ENCODE measurements at places on chromosomes 12 and 14.

- peak; percentile 94 for DNase-seq
Observed at GRCh38 chr12:2877047-2877952, at the start of the genes FOXM1 and RHNO1. Gene FOXM1 (minus strand): TSS chr12:2877174. CDS start chr12:2874478, 2,696 bp downstream. Gene RHNO1 (plus strand): TSS chr12:2877223. CDS start chr12:2885367, 8,144 bp downstream.

- DNase-seq, result no peak
Observed at GRCh38 chr12:61701471-61701870, 558.7 kb upstream of the USP15 start.

DNA sequence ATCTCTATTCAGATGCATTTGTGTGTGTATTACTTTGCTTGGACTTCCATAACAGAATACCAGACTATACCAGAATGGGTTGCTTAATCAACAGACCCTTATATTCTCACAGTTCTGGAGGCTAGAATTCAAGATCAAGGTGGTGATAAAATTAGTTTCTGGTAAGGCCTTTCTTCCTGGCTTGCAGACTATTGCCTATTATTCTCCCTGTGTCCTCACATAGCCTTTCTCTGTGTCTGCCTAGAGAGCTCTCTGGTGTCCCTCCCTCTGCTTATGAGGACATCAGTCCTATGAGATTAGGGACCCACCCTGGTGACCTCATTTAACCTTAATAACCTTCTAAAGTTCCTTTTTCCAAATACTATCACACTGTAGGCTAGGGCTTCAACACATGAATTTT is 106.0 kb downstream of the FAR2 start:
- no peak for DNase-seq

DNA sequence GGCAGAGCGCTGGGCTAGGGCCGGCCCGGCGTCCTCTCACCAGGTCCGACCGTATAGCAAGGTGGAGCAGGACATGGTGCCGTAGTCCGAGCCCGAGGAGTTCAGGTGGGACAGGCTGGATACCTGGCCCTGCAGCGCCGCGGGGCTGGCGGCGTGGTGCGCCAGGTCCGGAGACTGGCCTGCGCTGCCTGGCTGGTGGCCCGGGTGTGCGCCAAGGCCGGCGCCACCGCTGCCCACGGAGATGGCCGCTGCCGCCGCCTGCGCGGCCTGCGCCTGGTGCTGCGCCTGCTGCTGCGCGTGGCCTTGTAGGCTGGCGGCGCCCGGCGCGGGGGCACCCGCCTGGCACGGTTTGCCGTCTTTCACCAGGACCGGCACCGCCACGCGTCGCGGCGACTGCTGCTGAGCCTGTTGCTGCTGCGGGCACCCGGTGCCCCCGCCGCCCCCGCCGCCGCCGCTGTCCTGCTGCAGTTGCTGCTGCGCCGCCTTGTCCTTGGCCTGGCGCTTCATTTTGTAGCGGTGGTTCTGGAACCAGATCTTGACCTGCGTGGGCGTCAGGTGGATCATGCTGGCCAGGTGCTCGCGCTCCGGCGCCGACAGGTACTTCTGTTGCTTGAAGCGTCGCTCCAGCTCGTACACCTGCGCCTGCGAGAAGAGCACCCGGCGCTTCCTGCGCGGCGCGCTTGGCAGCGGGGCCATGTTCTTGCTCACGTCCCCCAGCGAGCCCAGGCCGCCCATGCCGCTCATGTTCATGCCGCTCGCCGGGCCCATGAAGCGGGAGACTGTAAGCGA is 2.6 kb downstream of the NKX2-1 start:
- no peak for DNase-seq

DNA sequence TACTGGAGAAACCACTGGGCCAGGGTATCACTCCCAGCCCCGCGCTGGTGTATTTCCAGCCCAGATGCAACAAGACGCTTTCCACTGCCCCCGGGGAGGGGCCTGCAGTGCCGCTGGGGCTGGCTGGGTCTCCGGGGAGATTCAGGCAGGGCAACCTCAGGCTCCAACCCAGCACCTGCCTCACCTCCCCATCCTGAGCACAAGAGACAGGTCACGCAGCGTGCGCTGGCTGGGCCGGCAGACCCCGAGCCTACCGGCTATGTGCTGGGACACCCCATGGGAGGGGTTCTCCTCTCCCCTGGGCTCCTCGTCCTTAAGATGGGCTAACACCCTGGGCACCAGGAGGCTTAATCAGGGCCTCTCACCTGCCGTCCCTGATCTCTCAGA is 80.9 kb downstream of the RFLNA start:
- no peak for DNase-seq

DNA sequence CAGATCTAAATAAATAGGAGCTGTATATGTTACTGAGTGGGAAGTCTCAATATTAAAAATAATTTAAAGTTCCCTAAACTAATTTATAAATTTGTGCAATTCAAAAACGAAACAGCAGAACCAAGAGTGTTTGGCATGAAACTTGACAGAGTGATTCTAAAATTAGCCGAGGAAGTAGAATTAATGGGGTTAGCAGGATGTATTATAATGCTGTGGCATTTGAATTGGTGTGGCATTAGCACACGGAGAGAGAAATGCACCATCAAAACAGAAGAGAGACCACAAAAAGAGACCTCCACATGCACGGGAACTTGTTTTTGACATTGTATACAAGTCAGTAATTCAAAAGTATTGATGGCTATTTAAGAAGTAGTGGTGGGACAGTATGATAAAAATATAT is 366.0 kb upstream of the RGS6 start:
- peak; percentile 47 for DNase-seq

- no peak for DNase-seq
Observed at GRCh38 chr12:112188130-112188830, 62.9 kb downstream of the TRAFD1 start.

GRCh38 chr12:94254270-94254669 is 105.9 kb downstream of the PLXNC1 start:
- DNase-seq, result no peak

DNA sequence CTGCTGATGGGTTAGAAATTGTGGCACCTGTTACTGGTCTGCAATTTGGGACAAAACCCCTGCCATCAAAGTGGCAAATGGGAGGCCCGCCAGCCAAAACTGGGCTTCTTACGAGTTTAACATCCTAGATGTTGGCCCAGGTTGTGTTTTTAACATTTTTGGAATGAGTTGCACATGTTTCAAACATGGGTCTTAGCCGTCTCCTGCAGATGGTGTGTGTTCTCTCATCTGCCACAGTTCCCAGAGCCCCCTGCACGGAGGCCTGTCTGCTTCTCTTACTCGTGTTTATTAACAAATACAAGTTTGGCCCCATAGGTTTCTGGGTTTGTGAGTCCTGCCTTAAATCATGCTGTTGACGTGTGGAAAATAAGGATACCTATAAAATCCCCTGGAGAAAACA is 46.5 kb downstream of the CACNA2D4 start:
- no peak for DNase-seq

GRCh38 chr14:89293314-89293916 is 123.6 kb downstream of the FOXN3 start:
- DNase-seq, result no peak

DNA sequence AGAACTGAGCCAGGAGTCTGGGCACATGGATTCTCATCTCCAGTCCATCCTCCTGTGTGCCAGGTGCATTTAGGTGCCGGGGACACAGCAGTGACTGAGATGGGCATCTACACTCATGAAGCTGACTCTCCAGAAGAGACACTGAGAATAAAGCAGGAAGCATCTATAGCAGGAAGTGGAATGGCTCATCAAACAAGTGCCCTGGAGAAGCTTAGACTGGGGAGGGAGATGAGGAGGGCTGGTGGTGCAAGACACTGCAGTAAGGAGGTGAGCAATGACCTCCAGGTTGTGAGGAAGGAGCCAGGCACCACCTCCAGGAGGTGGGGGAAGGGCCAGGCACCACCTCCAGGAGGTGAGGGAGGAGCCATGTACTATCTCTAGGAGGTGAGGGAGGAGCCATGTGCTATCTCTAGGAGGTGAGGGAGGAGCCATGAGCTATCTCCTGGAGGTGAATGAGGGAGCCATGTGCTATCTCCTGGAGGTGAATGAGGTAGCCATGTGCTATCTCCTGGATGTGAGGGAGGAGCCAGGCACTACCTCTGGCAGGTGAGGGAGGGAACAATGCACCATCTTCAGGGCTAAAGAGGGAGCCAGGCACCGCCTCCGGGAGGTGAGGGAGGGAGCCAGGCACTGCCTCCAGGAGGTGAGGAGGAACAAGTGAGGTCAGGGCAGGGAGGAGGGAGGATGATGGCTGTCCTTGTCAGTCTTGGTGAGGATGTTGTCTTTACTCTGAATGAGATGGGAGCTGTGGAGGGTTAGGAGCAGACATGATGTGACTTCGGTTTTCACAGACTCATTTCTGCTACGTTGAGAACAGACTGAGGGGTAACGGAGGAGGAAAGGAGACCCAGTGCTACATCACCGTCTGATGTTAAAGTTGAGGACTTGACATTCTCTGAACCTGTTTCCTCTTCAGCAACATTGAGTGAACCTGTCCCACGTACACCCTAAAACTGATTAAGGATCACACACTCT is 961.9 kb upstream of the TMEM132C start:
- DNase-seq, result no peak

GRCh38 chr14:51079489-51079888 is 15.4 kb downstream of the TRIM9 start:
- no peak for DNase-seq

DNA sequence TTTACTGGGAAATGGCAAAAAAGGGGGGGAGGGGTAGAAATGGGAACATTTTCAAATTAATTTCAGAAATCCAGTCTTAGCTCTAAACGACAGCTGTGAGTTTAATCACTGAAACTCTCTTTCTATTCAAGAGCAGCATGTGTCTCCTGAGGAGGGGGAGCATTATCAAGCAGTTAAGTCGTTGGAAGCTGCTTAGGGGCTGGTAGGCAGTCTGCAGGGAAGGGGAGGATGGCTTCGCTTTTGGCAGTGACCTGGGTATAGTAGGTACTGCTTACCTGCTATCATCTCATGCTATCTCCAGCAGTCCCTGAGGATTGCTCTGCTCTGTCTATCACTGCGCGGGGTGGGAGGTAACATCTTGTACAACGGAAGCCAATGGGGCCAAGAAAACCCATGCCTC is 567.4 kb downstream of the NRXN3 start:
- DNase-seq, result no peak

GRCh38 chr12:51549637-51550036 is 41.4 kb upstream of the SCN8A start:
- DNase-seq, result no peak

DNA sequence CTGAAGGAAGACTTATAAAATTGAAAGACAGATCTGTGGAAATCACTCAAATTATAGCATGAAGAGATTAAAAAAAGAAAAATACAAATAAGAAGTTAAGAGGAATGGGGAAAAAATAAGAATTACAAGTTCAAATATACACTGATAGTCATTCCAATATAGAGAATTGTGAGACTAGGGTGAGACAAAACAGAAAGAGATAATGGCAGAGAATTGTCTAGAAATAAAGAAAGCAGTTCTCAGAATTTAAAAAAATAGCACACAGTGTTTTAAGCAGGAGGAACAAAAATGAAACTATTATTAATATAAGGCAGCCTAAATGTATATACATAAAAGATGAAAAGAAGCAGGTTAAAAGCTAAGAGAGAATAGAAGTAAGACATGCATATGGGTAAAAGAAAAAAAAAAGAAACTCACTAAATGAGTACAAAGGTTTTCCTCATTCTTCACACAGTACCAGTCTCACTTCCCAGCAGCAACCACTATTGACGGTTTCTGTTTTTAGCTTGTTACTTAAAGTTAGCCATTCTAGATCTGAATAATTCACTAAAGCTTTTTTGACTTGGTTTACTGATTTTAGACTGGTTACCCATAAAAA is 31.1 kb downstream of the SLC38A4 start:
- no peak for DNase-seq

DNA sequence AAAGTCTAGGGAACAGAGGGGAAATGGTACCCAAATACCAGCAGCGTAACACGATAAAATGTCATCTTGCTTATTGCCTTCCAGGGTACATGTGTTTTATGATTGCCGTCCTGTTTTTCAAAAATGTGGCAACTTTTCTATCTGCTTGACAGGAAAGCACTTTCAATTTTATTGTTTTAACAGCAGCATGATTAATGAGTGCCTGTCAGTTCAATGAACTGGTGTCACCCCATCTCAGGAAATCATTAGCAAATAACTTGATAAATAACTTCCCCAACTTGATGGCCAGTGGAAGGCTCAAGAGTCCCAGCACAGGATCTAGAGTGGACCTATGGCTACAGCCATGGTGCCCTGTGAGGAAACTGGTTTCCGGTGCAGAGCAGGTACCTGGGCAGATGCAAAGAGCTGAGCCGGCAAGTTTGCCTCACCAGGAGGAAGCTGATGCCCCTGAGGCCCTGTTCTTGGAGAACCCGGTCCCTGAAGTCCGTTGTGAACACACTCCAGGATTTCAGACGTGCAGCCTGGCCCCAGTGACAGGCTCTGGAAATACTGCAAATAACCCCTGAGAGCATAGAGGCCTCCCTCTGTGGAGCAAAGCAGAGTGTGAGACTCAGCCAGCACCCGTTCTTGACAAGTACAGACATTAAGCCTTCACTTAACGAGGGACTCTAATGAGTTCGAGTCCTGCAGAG is 173.5 kb upstream of the SFSWAP start:
- no peak for DNase-seq

GRCh38 chr12:93335603-93336162 is 42.0 kb upstream of the NUDT4 start:
- DNase-seq, result no peak

DNA sequence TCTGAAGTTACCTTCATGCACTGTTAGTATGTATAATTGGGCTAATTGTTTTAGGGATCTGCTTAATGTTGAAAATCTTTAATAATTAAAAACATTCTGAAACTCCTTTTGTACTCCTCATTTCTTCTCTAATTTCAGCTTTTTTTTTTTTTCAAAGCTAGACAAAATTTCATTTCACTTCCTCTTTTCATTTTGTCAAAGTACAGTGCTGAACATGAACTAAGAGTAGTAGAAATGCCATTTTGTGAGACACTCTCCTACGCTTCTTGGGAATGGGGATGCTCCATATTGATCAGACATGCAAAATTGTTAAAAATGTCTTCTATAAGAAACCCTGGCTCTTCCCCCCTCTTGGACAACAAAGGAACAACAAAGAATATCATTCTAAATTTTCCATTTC is 1.7 kb downstream of the ABCD2 start:
- DNase-seq, result no peak

GRCh38 chr14:76456200-76456599 is 80.3 kb downstream of the ESRRB start:
- DNase-seq, result peak; percentile 41

DNA sequence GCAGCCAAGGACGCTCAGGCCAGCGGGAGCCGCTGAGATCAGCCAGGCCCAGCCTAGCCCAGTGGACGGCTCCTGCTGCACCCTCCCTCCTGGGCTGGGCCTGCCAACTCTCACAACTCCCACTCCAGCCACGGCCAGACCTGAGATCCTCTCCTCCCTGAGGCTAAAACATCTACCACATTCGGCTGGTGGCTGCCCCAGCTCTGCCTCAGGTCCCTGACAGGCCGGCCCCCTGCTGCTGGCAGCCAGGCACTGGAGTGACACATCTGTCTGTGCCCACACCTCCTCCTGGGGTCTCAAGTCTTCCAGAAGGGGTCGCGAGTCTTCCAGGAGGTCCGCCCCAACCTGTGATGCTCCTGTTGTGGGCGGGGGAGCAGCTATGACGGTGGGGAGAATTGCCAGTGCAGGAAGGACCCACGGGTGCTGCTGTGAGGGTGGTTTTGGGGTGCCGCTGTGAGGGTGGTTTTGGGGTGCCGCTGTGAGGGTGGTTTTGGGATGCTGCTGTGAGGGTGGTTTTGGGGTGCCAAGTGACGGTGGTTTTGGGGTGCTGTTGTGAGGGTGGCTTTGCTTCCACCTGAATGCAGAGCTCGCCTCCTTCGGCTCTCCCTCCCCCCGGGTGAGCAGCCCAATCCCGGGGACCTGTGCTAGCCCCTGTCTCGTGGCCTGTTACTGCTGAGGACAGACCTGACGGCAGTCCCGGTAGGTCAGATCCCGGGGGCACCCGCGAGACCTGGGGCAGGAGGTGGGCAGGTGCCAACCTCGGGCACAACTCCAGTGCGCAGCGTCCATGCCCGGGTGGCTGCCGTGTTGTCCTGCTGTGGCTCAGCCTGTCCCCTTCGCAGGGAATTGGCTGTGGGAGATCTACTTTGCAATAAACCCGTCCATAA is 27.5 kb upstream of the C14orf180 start:
- DNase-seq, result no peak
